ENCODE measurements at places on chromosomes 1 and 21. TPM values are rescaled to one million over a fixed set of nuclear protein-coding genes. Genes with fewer than 3 reads are reported as not detected.

DNA sequence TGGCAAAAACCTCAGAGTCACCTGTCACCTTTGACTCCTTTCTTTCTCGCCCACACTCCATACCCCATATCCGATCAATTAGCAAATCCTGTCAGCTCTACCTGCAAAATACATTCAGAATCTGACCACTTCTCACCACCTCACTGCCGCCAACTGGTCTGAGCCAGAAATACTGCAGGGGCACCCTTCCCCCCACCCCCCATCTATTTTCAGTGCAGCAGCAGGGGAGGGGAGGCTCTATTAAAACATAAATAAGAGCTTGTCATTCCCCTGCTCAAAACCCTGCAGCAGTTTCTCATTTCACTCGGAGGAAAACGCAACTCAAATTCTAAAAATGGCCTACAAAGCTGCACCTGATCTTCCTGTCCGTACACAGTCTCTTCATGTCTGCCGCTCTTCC is 3.9 kb downstream of the PKLR start:
- no peak overlapping the region for H3K4me3 ChIP-seq
- H3K4me1 ChIP-seq: no peaks in the 10 kb centered on the region
- no peak for DNase-seq
- H3K27ac ChIP-seq: no peak overlapping the region
- H3K36me3 ChIP-seq: no peaks in the 10 kb centered on the region

- no peak for DNase-seq
- H3K27me3 ChIP-seq: no peaks in the 10 kb centered on the region
- no peaks in the 10 kb centered on the region for H3K4me1 ChIP-seq
- H3K27ac ChIP-seq: no peak overlapping the region
Observed at GRCh38 chr1:190212450-190212849, 265.2 kb downstream of the BRINP3 start.

DNA sequence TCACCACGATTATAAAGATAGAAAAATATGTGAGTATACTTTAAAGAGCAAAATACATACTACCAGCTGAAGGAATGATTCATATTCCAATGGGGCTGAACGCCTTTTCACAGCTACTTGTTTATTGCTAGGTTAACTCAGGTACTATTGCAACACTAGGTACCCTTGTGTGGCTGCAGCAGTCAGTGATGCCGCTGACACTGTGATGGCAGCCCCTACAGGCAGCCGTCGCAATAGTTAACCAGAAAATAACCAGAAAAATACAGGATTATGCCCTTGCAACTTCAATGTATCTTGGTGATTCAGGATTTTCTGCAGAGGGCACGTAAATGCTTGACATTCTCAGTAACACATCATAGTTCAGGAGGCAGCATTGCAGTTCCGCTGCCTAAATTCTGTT is 1.6 kb upstream of the MARK1 start:
- H3K4me3 ChIP-seq: no peak overlapping the region
- DNase-seq: no peak
- H3K27me3 ChIP-seq: peaks cover 29% of the 10 kb centered on the region
- H3K4me1 ChIP-seq: peaks cover 7% of the 10 kb centered on the region
- no peak overlapping the region for H3K27ac ChIP-seq
- no peaks in the 10 kb centered on the region for H3K36me3 ChIP-seq

GRCh38 chr1:16026723-16027484 is 5.1 kb downstream of the CLCNKA start:
- peak; percentile 33 for DNase-seq
- no peaks in the 10 kb centered on the region for H3K36me3 ChIP-seq
- H3K4me1 ChIP-seq: peaks cover 7% of the 10 kb centered on the region
- H3K4me3 ChIP-seq: no peak overlapping the region
- no peaks in the 10 kb centered on the region for H3K27me3 ChIP-seq

GRCh38 chr1:42935971-42936308 is 22.7 kb downstream of the SLC2A1 start:
- peak overlapping the region; percentile 62 for H3K27ac ChIP-seq
- no peaks in the 10 kb centered on the region for H3K27me3 ChIP-seq
- peaks cover 13% of the 10 kb centered on the region for H3K36me3 ChIP-seq
- H3K4me1 ChIP-seq: peaks cover 96% of the 10 kb centered on the region
- DNase-seq: no peak
- no peak overlapping the region for H3K4me3 ChIP-seq

The SH2D1B gene
- not detected for total RNA-seq
